ENCODE measurements at places on chromosomes 3 and 15.

DNA sequence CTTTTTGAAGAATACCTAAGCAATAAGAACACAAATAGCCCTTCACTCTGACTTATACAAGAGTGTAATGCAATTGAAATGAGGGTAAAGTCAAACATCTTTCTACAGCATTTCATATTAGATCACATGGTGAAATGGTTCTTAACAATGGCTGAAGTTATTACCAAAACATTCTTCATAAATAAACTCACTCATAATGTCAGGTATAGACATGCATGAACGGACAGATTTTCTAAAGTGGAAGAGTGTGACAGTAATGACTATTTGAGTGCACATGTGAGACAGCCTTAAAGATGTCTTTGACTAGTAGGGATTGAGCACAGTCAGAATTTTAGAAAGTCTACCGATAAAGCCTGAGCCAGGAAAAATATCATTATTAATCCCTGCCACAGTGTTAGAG is 471.0 kb downstream of the ZPLD1 start:
- no peak for DNase-seq

DNA sequence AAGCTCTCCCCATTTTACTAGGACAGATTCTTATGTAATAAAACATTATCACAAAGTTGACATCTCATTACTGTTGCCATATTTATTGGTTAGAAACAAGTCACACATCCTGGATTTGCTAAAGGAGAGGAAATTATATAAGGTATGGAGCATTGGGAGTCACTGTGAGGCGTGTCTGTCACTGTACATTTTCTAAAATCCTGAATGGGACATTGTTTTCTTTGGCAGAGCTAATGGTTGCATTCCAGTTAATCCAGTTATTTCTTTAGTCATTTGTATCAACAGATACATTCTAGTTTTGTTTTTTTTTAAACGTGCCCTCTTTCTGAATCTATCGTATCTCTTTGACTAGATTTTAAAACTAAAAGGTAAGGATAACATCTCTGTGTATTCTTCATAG is 70.2 kb upstream of the MITF start:
- no peak for DNase-seq

- no peak for DNase-seq
Measured at GRCh38 chr15:70379938-70380883, 282.5 kb upstream of the TLE3 start.

DNA sequence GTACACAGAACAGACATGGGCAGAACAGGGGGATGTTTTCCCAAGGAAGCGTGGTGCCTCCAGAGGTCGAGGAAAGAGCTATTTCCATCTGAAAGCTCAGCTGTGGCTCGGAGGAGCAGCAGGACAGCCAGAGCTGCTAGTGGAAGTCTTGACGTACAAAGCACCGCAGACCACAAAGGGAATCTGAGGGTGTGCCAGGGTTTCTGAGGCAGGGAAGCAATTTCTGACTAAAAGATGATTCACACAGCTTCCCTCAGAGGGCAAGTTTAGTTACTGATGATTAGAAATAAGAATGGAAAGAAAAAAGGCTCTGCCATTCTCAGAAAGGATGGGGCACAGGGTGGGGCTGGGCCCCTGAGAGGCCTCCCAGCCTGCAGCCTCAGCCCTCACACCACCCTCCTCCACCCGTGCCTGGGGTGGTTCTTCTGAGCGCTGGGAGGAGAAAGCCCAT is 45.8 kb upstream of the SEC13 start:
- no peak for DNase-seq

DNA sequence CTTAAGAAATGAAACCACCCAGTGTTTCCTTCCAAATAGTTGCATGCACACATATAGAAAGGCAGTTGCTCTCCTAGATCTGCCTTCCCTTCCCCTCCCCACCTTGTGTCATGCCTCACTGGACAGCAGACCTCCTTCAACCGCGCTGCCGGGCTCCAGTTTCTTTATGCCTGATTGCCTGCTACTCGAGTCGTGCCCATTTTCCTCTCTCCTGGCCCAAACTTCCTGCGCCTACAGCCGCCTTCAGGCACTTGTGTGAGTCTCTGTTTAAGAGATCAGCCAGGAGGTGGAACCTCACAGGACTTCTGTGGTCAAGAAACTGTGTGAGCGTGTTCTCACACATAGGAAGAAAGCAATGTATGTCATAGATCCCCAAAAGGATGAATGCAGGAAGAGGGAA is 8.8 kb upstream of the FAM107A start:
- DNase-seq = no peak

DNA sequence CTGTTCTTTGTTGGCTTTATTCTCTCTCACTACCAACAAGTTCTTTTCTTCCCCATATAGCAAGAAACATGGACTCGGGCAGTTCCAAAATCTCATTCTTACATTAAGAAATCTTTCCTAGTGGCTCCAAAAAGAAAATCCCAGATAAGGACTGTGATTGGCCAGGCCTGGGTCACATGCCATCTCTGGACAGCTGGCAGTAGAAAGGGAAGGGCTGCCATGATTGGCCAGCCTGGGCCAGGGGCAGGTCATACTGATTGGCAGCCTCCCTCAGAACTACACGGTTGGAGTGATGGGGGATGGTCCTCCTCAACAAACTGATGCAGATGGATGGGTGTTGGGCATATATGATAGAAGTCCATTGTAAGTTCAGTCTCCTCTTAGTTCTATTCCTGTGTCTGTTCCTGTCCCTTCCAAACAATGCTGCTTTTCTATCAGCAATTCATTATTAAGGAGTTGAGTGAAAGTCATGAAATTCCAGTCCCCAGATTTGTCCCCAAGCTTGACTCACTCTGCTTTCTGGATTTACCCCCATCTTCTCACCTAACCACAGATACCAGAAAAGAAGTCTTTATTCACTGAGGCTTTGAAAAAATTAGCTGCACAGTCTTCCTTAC is 175.5 kb downstream of the ATG7 start:
- no peak for DNase-seq

- DNase-seq = no peak
Measured at GRCh38 chr15:34119291-34119690, 17.4 kb downstream of the PGBD4 start.

DNA sequence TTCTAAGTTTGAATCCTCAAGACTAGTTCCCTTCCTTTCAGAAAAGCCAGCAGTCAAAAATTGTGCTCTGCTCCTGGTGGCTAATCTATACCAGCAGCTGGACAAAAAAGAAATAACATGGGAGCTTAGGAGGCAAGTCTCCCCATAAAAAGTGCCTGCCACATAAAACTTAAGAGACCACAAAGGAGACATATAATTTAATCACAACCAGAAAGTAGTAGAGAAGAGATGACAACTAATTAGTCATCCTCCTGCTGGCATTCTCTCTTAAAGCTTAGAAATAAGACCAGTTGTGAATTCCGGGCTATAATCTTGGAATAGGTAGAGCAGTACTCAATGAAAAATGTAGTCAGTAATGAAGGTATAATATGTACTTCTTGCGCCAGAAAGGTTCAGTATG is 20.2 kb upstream of the IMPG2 start:
- DNase-seq = no peak

- no peak for DNase-seq
Measured at GRCh38 chr3:41044523-41044922, 154.8 kb upstream of the CTNNB1 start.

DNA sequence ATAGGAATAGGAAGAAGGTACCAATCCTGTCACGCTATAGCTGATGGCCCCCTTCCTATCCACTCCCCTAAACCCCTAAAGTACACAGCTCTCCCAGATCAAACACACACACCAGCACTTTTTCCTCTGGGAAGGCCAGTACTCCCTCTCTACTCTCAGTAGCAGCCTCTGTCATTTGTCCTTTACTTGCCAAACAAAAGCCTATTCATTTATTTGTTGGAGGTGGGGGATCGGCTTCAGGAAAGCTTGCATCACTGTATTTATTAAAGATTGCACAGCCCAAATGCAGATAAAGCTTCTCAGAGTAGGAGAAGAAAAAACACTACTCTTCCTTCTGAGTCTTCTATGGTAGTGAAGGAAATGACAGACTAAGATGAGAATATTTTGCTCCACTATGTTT is 429.7 kb upstream of the RASGRP1 start:
- no peak for DNase-seq

- DNase-seq = no peak
Measured at GRCh38 chr3:134395103-134395502, 20.9 kb upstream of the AMOTL2 start.

- no peak for DNase-seq
Measured at GRCh38 chr3:100525753-100526612, 33.6 kb downstream of the TMEM45A start.

- DNase-seq = no peak
Measured at GRCh38 chr3:47849699-47850563, 47.0 kb downstream of the DHX30 start.

GRCh38 chr3:94440767-94441493 is 378.1 kb downstream of the NSUN3 start:
- DNase-seq = no peak

DNA sequence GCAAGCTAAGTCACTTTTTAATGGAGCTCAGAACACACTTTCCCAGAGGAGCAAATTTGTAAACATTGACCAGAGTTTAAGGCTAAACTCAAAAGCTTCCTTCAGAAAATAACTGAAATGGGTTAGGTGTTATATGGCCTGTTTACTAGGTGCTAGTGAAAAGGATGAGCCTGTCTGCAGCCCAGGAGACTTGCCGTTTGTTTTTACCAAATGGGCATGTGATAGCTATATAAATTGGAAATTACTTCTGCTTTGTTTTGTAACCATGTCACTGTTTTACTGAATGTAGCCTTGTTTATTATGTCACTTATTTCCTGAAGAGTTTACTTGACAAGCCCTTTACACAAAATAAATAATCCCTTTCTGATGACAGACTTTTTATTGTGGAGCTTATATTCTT is 109.4 kb upstream of the THSD4 start:
- DNase-seq = no peak

DNA sequence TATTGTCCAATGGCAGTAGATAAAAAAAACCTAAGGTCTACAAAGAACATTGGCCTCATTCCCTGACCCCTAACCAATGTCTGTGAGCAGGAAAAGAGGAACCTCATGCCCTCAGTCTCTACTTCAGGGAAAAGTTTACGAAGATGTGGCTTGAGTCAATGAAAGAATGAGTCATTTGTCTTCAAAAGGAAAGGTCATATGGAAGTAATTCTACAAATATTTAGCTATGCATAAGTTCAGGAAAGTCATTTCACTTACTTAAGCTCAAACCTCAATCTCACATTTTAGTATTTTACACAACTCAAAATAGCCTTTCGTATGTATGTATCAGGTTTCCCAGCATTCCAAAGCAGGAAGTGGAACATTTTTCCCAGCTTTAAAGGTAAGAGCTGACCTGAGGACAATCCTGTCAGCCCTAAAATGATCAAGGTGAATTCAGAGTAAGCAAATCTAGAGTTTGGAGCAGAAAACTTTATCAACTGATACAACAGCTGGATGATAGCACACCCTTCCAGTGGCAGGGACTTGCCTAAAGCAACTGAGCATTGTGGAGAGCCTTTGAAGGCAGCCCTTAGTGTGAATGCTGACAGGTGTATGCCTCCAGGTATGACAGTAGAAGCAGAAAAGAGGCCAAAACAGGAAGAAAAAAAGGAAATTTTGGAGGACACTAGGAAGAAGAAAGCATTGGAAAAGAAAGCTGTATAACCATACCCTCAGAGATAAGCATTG is 53.9 kb upstream of the ACKR4 start:
- no peak for DNase-seq

GRCh38 chr3:153313302-153313965 is 151.4 kb downstream of the RAP2B start:
- DNase-seq = no peak

GRCh38 chr3:172142051-172142863 is 102.9 kb downstream of the FNDC3B start:
- DNase-seq = no peak

GRCh38 chr15:92502336-92502735 is 108.7 kb downstream of the ST8SIA2 start:
- DNase-seq = no peak

DNA sequence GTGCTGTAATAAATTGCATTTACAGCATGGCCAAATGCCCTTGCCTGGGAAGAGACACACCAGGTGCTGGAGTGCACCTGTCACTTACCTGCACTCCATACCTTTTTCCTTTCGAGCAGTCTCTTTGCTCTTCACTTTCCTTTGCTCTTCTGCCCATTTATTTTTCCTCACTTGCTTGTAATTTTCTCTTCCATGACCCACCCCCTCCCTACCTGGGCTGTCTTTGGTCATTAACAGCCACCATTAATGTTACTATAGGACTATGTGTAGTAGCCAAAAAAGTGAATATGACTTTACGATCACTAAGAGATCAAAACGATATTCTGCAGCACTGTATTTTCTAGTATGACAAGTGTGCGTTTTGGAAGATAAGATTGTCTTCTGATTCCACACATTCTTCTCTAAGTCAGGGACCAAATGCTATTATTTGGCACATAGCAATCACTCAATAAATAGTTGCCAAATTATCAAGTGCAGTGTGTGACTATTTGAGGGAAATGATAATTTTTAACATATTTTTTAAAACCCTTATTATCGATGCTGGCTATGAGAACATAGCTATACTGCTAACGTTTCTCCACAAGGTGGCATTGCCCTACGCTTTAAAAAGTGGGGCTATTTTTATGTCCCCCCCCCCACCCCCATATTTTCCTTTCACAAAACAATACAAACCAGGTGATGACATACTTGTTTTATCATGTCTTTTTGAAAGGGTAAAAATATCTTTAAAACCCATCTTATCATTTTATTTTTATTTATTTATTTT is 114.4 kb downstream of the GHSR start:
- DNase-seq = no peak

DNA sequence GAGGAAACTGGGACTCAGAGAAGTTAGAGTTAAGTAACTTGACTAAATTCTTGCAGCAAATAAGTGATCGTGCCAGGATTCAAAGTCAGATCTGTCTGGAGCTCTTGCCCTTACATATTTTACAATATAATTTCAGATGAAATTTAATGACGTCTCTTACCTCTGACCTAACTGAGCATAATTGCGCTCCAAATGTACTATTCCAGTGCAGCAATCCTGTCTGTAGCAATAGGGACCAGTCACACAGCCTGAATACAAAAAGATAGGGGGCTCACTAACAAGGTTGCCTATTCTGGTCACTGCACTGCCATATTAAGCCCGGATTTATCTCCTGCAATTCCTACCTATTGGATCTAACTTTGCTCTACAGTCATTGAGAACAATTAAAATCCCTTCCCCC is 316.4 kb downstream of the ZBTB20 start:
- DNase-seq = no peak

DNA sequence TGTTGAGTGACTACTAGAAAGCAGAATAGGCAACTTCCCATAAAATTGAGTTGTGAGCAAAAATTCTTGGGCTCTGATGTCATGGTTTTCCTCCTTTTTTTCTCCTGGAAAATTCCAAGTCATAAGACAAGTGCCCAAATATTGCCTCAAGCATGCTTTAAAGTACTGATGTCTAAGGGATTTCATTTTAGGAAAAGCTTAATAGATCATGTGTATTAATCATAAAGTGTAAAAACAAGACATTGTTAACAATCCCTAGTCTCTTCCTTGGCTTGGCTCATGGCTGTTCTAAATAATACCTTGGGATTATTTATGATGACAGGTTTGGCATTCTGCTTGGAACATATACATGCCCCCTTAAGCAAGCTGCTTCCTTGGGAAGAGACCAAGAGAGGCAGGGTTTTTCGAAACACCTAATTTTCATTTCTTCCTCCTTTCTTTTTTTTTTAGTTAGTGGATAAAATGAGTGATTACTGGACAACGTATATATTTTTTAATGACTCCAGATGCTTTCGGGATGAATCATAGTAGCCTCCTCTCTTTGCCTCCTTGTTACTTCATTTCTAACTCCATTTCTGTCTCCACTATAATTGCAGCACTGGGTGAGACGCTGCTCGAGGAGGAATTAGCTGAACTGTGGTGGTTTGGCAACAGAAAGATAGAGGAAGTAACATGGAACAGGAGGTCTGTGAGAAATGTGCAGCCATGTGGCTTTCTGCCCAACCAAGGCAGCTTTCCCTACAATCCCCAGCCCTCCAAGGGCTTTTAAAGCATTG is 104.9 kb downstream of the TPRG1 start:
- DNase-seq = no peak
